Left renal cortex interstitium (tissue), 4 donors: ENCODE measurements at places on chromosomes 7 and 10.

DNA sequence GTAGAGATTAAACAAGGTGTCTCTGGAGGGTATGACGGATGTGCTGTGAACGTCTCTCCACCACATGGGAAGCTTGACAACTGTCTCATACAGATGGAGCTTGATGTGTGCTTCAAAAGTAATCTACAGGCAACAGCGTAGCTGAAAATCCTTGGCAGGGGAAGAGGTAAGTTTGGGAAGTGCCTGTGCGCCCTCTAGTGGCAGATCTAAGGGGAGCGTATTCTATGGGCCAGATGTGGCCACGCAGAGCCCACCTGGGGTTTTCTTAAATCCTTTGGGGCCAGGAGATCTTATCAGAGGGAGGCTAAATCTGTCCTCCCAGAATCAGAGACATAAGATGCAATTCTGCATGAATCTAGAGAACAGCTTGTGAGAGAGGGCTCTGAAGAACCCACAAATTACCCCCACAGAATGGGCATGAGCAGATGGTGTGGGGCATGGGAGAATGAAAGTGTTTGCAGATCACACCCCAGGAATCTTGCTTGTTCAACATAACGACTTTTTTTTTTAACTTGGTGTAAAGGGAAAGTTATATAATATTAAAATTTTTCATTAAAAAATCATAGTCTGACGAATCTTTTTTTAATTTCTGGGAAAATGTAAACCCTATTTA lies 91.2 kb upstream of the MPP7 start:
- DNase-seq, result peak; percentile 37

DNA sequence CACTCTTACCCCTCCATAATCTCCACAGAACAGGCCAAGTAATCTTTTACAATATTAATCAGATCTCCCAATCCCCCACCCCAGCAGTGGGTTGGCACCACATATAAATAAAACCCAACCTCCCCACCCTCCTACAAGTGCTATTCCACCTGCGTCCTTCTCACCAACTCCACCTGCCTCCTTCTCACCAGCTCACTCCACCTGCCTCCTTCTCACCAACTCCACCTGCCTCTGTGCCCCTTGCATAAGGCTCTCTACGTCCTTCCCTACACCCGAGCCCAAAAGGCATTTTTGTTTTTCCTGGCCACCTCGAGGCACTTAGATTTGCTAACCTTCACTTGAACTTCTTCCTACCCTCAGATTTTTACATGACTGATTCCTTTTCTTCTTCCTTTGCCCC lies 89.7 kb downstream of the ATE1 start:
- DNase-seq, result no peak

DNA sequence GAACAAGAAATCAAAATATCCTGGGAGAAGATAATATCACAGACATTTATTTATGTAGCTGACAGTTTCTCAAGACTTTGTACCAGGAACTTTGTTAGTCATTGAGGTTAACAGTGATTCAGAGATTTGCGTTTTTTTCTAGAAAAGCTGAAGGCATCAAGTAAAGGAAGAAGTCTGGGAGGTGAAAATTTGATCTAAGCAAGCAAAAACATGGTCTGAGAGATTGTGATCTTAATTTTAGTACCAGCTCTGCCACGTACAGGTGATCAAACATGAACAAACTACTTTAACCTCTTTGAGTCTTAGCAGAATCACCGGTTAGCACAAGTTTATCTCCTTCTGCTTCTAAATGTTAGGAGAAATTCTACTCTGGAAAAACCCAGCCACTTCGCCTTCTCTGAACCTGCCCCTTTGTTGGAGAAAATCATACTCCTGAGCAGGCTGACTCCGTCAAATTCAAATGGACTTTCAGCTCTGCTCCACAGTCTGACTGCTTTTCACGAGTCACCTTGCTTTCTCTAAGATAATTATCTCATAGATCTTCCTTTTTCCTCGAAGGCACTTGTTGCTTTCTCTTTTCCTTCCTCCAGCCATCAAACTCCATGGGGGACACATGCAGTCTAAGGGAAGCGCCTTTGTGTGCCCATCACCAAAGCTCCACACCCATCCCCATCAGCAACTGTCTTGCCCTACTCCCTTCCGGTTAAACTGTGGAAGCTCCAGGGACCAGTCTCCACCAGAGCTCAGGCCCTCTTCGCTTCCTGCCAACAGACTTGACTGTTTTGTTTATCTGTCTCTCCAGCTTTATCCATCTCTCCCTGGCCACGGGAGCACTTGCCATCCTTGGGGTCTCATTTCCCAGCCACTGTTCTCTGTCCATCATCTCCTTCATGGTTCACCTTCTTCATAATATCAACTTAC lies 86.3 kb downstream of the PRKCQ start:
- no peak for DNase-seq

- no peak for DNase-seq
Observed at GRCh38 chr10:70162892-70163201, 7.5 kb downstream of the SAR1A start.

DNA sequence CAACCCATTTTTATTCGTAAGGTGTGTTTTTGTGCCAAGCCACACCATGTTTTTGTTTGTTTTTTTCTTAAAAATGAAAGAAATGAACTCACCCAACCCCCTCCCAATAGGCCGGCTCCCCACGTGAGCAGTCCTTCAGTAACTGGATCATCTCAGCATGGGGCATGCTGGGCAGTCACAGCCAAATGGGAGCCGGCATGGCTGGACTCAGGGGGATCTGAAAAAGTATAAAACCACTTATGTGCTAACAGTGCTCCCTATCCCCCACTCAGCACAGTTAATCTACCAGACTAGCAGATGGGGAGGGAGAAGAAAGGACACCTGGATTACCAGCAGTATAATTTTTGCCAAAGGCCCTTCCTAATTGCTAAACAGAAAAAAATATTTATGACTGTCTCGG lies 39.3 kb downstream of the BAZ1B start:
- no peak for DNase-seq

- DNase-seq, result no peak
Observed at GRCh38 chr10:89213191-89213808, 6.2 kb upstream of the CH25H start.

DNA sequence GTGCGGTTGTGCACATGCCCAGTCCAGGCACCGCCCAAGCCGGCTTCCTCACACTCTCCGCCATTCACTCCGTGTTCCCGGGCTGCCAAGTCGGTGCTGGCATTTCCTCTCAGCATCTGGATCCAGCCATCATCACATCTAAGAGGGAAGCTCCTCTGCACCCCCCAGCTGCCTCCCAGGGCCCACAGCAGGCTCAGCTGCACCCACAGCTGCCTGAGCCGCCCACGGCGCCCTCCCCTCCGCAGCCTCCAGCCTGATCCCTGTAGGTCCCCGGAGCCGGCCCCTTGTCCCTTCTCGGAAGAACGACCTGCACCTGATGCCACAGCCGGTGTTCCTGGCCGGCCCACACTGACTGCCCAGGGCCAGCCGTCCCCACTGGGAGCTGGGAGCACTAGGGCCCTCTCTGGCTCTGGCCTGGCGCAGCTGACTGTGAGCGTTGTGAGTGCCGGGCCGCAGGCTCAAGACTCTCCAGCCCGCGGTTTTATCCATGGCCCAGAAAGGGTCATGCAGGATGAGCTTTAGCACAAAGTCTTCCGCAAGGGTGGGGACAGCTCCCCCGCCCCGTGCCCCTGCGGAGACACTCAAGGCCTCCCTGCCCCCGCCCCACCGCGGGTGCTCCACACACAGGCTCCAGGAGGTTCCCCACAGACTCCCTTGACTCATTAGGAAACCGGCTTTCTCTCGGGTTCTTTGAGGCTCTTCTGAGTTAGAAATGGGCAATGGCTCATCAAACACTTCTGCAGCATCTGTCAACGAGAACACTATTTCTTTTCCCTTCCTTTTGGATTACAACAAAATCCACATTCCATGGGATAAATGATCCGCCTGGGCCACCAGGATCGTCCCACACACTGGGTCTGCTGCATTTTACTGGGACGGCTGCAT lies 31.2 kb downstream of the CFAP46 start:
- no peak for DNase-seq

- no peak for DNase-seq
Observed at GRCh38 chr10:36455526-36456133, 669.8 kb upstream of the ANKRD30A start.

DNA sequence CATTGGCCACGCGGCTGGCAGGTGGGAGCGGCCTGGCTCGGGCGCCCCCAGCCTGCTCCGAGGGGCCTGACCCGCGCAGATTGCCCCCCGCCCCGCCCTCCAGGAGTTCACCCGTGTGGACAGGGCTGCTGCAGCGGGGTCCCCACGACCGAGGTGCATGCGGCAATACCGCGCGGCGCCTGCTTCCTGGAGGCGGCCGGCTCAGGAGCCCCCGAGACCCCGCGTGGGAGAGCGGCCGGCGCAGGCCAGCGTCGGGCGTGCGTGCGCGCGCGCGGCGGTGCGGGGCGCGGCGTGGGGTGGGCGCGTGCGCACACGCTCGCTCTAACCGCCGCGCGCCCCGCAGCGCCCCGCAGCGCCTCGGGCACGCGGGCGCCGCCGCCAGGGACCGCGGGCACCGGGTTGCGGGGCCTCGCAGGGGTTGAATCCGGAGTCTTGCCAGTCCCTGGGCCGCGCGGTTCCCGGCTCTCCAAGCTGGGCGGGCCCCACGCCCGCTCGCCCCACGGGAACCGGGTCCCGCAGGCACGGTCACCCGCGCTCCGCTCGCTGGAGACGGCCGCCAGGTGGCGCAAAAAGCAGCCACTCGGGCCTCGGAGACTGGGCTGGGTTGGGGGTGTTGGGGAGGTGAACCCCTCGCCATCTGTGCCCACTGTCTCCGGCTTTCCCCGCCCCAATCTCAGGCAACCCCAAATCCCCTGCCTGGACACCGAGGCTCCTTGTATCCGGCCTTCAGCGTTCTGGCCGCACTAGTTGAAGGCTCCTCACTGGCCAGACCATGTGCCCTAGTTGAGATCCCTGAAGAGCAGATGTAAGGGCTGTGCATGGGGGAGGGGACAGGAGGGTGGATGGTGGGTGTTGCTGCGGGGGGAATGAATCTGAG lies 1.3 kb upstream of the ACHE start:
- DNase-seq, result no peak

GRCh38 chr7:132155715-132156114 lies 420.6 kb downstream of the PLXNA4 start:
- no peak for DNase-seq
